Activated CD4-positive, alpha-beta T cell treated with anti-CD3 and anti-CD28 coated beads, Interleukin-2, amount 10 ng/mL, durations not matched to agents 7 days and 5 days (primary cell): ENCODE measurements at places on chromosomes 7 and 10.
A peak's percentile ranks its signal among the peaks of the same experiment; 100 is the strongest.

- DNase-seq: no peak
Measured at GRCh38 chr10:132075909-132076577, 10.3 kb downstream of the JAKMIP3 start.

- DNase-seq: no peak
Measured at GRCh38 chr10:33326933-33327332, 7.5 kb downstream of the NRP1 start.

DNA sequence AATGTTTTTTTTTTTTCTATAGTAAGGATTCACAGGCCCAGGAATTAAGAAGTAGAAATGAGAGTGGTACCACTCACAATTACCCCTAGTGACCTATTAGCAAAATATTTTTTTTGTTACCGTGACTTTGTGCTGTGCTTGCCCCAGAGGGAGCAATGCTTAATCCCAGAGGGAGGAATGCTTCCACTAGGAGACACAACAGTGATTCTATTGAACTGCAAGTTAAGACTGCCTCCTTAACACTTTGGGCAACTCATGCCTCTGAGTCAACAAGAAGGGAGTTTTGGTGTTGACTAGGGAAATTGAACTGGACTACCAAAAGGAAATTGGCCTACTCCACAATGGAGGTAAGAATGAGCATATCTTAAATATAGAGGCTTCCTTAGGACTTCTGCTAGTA is 17.2 kb upstream of the MEOX2 start:
- DNase-seq: no peak

- no peak for DNase-seq
Measured at GRCh38 chr10:79431891-79432831, 13.3 kb downstream of the ZCCHC24 start.

- DNase-seq: no peak
Measured at GRCh38 chr10:12027539-12027938, 15.1 kb downstream of the UPF2 start.

GRCh38 chr7:138161600-138162081 is 85.4 kb downstream of the AKR1D1 start:
- peak; percentile 86 for DNase-seq

DNA sequence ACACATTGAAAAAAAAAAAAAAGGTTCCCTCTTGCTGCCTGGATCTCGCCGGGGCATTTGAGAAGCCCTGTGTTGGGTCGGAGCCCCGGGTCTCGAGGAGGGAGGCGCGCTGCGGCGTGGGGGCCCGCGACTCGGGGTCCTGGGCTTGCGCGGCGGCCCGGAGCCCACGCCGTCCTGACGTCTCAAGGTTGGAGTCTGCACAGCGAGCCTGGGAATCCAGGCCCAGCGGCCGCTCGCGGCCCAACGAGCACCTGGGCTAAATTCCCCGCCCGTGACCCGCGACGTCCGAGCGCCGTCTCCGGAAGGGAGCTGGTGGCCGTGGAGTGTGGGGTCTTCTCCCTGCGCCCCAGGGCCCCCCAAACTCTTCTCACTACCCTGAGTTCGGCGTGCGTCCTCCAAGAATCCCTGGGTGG is 1.4 kb upstream of the CTBP2 start:
- no peak for DNase-seq

DNA sequence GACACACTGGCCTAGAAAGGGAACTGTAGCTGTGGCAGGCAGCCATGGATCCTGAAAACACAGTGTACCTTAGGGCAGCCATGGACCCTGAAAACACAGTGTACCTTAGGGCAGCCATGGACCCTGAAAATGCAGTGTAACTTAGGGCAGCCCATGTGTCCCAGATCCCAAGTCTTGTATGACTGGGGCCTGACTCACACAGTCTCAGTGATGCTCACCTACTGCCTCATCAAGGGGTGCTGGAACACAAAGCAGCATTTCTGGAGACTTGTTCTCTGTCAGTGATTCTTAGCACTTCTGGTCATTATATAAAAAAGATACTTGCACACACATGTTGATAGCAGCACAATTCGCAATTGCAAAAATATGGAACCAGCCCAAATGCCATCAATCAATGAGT is 70.2 kb upstream of the LAMB4 start:
- no peak for DNase-seq
